T-helper 1 cell (primary cell): ENCODE measurements at places on chromosomes 1 and 21.

DNA sequence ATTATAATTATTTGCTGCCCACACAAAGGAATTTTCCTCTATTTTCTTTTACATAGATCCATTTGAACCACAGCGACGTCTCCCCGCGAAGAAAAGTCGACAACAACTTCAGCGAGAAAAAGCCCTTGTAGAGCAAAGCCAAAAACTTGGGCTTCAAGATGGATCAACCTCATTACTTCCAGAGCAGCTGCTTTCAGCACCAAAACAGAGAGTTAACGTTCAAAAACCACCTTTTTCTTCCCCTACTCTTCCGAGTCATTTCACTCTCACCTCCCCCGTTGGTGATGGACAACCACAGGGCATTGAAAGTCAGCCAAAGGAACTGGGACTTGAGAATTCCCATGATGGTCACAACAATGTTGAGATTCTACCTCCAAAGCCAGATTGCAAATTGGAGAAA, 7.2 kb downstream of the GORAB start:
- DNase-seq, result no peak

DNA sequence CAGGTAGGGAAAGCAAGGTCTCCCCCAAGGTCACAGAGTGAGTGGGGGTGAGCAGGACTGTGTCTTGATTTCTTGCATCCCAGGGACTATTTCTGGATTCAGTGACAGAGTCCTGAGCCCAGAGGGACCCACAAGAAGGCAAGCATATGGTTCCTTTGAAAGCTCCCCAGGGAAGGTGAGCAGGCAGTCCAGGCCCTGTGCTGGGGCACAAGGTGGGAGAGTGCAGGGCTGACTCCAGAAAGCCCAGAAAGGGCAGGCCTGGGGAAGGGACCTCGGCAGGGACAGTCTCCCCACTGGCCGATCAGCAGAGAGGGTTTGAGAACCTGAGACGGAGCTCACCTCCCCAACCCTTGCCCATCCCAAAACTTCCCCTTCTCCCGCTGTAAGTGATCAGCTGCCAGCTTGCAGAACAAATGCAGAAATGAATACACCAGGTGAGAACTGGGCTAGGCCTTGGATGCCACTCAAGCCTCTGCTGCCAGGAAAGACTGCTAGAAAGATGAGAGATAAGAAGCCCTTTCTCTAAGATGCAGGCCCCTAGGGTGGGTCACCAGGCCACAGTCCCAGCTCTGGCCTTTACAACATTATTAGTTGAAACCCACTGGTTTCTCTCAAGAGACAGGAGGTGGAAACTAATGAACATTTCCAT, 121.0 kb downstream of the GLIS1 start:
- DNase-seq, result no peak

- DNase-seq, result no peak
These were observed 3.9 kb downstream of the MTR start for GRCh38 chr1:236799001-236799400.

- DNase-seq, result no peak
These were observed 137.1 kb upstream of the KLHDC7A start for GRCh38 chr1:18343581-18343980.

DNA sequence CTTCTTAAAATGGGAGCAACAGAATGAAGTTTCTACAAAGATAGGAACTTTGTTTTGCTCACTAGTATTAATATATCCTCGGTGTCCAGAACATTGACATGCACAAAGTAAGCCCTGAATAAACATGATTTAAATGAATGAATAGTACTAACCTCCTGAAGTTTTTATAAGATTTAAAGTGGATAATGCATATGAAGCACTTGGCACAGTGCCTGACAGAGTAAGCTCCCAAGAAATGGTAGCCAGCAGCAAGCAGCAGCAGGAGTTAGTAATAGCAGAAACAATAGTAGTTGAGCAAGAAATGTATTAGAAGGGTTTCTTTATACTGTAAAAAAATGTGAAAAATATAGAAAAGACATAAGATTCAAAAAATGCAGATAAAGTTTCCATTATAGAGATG, 258.1 kb upstream of the C1orf87 start:
- DNase-seq, result no peak

DNA sequence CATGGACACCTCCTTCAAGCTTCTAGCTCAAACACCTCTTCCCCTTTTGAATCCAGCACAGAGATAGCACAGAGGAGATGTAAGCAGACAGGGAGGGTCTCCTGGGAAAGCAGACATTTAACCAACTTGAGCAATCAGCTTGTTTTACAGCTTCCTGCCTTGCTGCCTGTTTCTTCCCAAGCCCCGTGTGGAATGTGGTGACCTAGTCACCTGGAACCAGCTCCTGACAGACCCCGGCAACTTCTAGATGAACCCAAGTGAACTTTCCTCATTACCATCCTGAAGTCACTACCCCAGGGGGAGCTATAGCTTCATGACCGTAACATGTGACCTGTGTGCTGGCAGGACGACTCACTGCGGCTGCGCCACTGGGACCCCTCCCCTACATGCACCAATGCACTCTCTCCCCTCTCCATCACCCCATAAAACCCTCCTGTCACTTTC, 24.1 kb upstream of the TTF2 start:
- no peak for DNase-seq

DNA sequence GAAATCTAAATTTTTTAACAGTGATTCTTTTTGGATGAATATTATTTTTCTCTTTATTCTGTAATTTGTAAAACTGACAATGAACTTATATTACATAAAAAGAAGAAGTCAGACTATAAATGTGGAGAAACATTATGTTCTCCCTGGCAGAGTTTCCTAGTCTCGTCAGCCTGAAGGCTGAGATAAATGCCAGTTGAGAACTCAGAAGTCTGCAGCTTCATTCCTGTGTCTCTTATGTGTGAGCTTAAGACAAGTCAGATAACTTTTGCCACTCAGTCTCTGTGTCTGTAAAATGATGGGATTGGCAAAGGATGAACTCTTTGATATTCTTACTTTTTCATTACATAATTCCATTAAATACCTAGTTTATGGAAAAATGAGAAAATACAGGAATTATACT, 568.8 kb upstream of the ZRANB2 start:
- DNase-seq, result no peak

GRCh38 chr1:22611530-22611947, 24.9 kb upstream of the C1QA start:
- no peak for DNase-seq

- DNase-seq, result no peak
These were observed 1.1 kb downstream of the SERTAD4 start for GRCh38 chr1:210233495-210234328.

DNA sequence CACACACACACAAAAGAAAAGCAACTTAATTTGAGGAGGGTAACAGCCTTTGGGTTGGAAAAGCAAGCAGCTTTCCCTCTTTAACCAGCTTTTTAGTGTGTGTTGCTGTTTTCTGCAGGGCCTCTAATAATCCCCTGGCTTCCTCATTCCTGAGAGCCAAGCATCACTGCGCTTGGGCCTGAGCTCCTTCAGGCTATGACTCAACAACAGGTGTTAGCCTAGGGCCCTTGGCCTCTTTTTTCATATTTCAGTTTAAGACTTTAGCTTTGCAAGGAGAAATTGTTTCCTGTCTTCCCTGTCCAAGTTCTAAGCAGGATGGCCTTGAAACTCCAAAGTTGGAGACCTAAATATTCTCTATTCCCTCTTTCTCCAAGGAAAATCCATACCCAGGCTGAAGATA, 26.2 kb upstream of the SNX27 start:
- no peak for DNase-seq

- DNase-seq, result no peak
These were observed 76.0 kb downstream of the GPR88 start for GRCh38 chr1:100613817-100614559.

DNA sequence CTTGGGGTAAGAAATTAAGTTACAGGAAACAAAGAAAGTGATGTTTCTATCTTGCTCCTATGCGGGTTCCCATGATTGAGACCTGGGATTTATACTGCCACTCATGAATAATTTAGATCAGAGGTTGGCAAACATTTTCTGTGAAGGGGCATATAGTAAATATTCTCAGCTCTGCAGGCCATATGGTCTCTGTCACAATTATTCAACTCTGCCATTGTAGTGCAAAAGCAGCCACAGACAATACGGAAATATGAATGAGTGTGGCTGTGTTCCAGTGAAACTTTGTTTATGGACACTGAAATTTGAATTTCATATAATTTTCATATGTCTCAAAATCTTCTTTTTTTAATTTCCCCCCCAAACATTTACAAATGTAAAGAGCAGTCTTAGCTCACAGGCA, 127.2 kb downstream of the FOXD2 start:
- DNase-seq, result no peak

DNA sequence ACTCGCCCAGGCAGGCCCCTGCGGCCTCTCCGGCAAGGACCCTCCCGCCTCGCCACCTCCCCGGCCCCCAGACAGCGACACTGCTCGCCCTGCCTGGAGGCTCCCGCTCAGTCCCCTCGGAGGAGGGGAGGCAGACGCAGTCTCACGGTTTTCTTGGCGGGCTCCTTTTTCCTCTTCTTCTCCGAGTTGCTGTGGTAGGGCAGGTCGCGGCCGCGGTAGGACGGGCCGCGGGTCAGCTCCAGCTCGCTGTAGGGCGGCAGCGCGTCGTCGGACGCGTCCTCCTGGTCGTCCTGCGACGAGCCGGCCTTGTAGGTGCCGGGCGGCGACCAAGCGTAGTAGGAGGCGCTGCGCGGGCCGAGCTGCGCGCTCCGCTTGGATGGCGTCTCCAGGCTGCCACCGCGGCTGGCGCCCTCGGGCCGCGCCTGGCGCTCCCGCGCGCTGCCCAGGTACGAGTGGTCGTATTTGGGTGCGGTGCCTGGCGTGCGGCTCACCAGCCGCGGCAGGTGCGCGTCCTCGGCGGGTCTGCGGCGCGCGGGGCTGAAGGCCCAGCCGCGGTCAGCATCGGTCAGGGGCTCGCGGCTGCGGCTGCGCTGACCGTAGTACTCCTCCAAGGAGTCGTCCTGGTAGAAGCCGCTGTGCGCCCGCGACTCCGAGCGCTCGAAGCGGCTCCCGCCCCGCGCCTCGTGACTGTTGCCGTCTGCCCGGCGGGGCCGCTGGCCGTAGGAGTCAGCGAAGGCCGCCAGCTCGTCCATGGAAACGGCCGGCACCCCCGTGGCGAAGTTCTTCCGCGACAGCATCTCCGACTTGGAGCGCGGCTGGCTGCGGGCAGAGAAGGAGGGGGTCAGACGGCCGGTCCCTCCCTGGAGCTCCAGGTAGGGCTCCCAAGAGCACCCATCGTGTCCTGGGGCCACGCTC, 44.8 kb upstream of the TADA1 start:
- DNase-seq, result no peak
